Stimulated activated CD8-positive, alpha-beta memory T cell treated with anti-CD3 and anti-CD28 coated beads, Interleukin-4, amount 100 ng/mL, for 1 hour (primary cell): ENCODE measurements at places on chromosomes 12 and 14.

DNA sequence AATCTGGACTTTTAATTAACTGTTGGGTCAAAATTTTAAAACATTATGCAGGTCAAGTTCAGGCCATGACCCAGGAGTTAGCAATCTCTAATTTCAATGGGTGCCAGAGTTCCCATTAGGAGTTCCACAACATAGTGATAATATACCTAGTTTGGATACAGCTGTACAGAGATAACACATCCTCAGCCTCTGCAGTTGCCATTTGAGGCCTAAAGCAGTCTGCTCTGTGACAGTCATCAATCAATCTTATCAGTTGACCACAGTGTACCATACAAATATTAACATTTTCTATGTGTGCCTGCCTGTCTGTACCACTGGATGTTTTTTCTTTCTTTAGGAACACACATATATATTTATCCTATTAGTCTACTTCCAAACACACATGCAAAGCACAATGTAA, 54.0 kb upstream of the BBS10 start:
- DNase-seq = no peak

DNA sequence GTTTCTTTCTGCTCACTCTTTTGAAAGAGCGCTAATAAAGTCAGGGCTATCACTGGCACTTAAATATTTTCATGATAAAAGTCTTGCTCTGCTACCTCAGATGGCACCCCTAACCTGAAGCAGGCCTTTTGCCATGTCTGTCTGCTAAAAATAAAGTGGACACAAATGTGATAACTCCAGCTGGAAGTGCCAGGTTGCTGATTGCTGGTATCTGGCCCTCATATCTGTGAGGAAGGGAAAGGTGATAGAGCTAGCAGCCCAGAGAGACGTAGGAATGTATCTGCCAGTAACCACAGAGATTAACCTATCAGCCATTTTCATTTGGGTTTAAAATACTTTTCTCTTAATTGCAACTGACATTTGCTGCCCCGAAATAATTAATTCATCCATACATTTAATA, 127.9 kb downstream of the GRIN2B start:
- no peak for DNase-seq

GRCh38 chr14:45084946-45085346, 1.0 kb downstream of the PRPF39 start:
- no peak for DNase-seq

GRCh38 chr12:2559931-2560330, 234.8 kb upstream of the FKBP4 start:
- DNase-seq = no peak
